ENCODE measurements at places on chromosomes 7 and 10. TPM values are rescaled to one million over a fixed set of nuclear protein-coding genes. Genes with fewer than 3 reads are reported as not detected.

DNA sequence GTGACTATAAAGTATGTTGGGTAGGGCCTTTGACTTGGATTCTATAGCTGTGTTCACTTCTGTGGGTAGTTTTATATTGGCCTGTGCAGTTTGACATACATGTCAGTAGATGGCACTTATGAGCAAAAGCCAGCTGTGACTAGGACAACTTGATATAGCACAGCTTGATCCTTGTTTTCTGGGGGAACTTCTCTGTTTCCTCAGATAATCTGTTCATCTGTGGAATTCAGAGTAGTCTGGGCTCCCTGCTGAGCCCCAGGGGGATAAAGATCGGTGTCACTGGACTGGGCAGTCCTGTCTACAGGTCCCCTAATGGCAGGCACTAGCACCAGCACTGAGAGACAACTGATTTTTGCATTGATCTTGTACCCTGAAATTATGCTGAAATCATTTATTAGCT is 25.4 kb downstream of the CYP2C9 start:
- DNase-seq = no peak
- no peaks in the 10 kb centered on the region for H3K36me3 ChIP-seq
- H3K4me3 ChIP-seq = no peak overlapping the region
- H3K4me1 ChIP-seq = no peaks in the 10 kb centered on the region
- H3K27me3 ChIP-seq = no peaks in the 10 kb centered on the region

The ECD gene
- 35.9 TPM for total RNA-seq

The IL2RA gene
- total RNA-seq = not detected

GRCh38 chr10:66928776-66929175 is 2.9 kb downstream of the LRRTM3 start:
- H3K36me3 ChIP-seq = no peaks in the 10 kb centered on the region
- no peaks in the 10 kb centered on the region for H3K4me1 ChIP-seq
- H3K27me3 ChIP-seq = no peaks in the 10 kb centered on the region
- DNase-seq = no peak
- H3K27ac ChIP-seq = no peak overlapping the region
- H3K4me3 ChIP-seq = no peak overlapping the region

The CHAT gene
- not detected for total RNA-seq

DNA sequence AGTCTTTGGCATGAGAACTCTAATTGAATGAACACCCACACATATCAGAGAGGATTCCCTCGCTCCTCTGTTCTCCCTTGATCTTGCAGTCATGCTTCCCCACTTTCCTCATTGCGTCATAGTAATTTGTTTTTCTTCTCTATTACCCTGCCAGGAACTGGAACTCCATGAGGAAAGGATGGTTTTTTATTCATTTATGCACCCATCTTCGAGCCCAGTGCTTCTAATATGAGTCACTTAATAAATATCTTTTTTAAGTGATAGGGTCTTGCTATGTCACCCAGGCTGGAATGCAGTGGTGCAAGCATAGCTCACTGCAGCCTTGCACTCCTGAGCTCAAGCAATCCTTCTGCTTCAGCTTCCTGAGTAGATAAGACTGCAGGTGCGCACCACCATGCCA is 83.5 kb downstream of the OTUD1 start:
- H3K36me3 ChIP-seq = no peaks in the 10 kb centered on the region
- H3K4me3 ChIP-seq = no peak overlapping the region
- no peak overlapping the region for H3K27ac ChIP-seq

The HPSE2 gene
- 7.7 TPM for total RNA-seq

GRCh38 chr10:133125901-133126300 is 34.1 kb upstream of the KNDC1 start:
- DNase-seq = no peak
- H3K4me3 ChIP-seq = no peak overlapping the region
- no peaks in the 10 kb centered on the region for H3K4me1 ChIP-seq
- H3K27me3 ChIP-seq = no peaks in the 10 kb centered on the region

- H3K4me3 ChIP-seq = no peak overlapping the region
- H3K27me3 ChIP-seq = no peaks in the 10 kb centered on the region
- H3K27ac ChIP-seq = no peak overlapping the region
Observed at GRCh38 chr7:30879139-30880124, 32.2 kb upstream of the AQP1 start.

All from uterus (tissue), 4 donors.